ENCODE measurements at places on chromosomes 12 and 14.

- DNase-seq, result no peak
These were observed 193.6 kb downstream of the KSR2 start for GRCh38 chr12:117774941-117775775.

DNA sequence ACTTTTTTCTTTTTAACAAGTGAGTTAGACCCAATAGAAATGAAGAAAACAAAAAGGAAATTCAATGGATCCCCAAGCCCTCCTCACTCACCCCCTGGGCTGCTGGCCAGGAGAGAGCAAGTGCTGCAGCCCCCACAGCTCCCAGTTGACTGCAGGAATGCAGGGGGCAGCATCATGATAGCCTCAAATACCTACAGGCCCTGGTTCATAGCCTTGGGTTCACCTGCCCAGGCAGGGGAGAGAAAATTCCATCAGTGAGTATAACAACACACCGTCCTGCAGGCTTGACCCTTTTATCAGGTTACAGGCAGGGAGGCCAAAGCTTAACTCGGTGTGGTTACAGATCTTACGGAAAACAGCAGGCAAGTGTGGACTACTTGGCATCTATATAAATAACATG is 76.3 kb downstream of the PHLDA1 start:
- no peak for DNase-seq

GRCh38 chr12:31517994-31518393 is 72.9 kb downstream of the DENND5B start:
- no peak for DNase-seq

- no peak for DNase-seq
These were observed 1349.1 kb downstream of the TMEM121 start for GRCh38 chr14:106875503-106875902.

- no peak for DNase-seq
These were observed 17.7 kb upstream of the LRP1-AS start for GRCh38 chr12:57164966-57165625.

- DNase-seq, result no peak
These were observed 99.3 kb downstream of the HECTD4 start for GRCh38 chr12:112282920-112283319.

DNA sequence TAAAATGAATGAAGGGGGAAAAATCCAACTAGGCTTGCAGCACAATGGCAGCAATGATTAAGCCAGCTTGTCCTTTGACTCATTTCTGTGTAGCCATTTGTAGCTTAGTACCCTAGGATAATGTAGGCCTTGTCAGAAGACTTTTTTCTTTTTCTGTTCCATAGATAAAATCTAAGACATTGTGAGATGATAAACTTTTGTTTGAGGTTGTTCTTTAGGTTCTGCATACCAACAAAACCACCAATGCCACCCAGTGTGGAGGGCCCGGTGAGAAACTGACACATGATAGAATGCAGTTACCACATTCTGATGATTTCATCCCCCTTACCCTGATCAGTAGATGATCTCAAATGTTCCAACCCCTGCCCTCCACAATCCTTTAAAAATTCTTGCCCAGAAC is 6.6 kb upstream of the KLRD1 start:
- DNase-seq, result no peak

DNA sequence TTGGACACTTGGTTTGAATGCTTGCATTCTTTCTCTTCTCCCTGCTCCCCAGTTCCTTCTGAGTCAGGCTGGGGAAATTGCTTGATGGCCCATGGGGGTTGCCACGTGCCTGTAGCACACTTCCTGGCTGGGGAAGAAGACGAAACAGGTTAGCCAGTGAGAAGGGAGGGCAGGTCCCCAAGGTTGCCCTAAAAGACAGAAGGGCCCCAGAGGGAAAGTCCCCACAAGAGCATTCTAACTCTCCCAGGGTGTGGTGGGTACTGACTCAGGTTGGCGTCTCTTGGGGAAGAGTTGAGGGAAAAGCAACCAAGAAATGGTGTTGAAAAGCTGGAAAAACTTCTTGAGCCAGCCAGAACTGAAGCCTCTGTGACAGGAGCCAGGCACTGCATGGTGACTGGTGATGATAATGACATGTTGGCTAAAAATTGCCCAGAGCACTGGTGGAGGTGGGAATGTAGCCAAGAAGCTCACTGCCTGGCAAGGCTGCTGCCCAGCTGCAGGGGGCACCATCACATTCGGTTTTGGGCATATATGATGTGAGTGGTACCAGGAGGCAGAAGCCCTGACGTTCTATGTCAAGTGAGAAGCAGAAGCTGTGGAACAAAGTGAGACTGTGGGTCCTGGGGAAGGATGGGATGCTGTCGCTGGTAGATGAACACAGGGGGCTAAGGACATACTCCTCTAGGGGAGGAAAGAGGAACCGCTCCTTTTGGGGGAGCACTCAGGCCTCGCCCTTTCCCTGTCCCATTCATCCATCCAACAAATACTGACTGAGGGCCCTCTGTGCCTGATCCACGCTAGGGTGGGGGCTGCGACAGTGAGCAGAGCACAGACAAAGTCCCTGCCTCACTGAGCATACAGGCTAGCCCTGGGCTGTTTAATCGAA is 8.1 kb upstream of the RABGGTA start:
- no peak for DNase-seq
